Heart left ventricle (tissue), 16 donors: ENCODE measurements at places on chromosomes 1 and 21. TPM values are rescaled to one million over a fixed set of nuclear protein-coding genes. Genes with fewer than 3 reads are reported as not detected.

The FCRL6 gene
- total RNA-seq: not detected

The NBPF20 gene
- 0.64 TPM for total RNA-seq

The ATAD3C gene
- 0.60 TPM for total RNA-seq

The MPL gene
- 0.59 TPM for total RNA-seq

The IFI16 gene
- total RNA-seq: 19.6 TPM

The GNG12 gene
- 32.0 TPM for total RNA-seq

The RIPK4 gene
- total RNA-seq: 0.07 TPM

The SRSF11 gene
- total RNA-seq: 32.8 TPM

The LRRC71 gene
- not detected for total RNA-seq

The AIRE gene
- not detected for total RNA-seq

The PPCS gene
- 36.9 TPM for total RNA-seq

The CALML6 gene
- not detected for total RNA-seq

The PDE9A gene
- total RNA-seq: 2.8 TPM

The BRDT gene
- not detected for total RNA-seq
